A549 treated with GW870086 at 1 μM for 4 hours (cell line): ENCODE measurements at places on chromosomes 12 and 14. TPM values are rescaled to one million over a fixed set of nuclear protein-coding genes. Genes with fewer than 3 reads are reported as not detected.

HPD gene
- total RNA-seq: 1.6 to 2.2 TPM (median 2.0 TPM) in 5 replicates

TEX52 gene
- total RNA-seq: not detected in 5 replicates

FSCB gene
- not detected in 5 replicates for total RNA-seq

CCDC184 gene
- 2.2 to 3.3 TPM (median 3.3 TPM) in 5 replicates for total RNA-seq

PTPRB gene
- total RNA-seq: 0.75 to 1.4 TPM (median 1.0 TPM) in 5 replicates

ZBTB25 gene
- 3.7 to 6.4 TPM (median 5.7 TPM) in 5 replicates for total RNA-seq

ARMH4 gene
- 0.36 to 0.64 TPM (median 0.49 TPM) in 5 replicates for total RNA-seq

KRT85 gene
- total RNA-seq: not detected in 5 replicates
